Ovary (tissue), 10 donors: ENCODE measurements at places on chromosomes 1 and 21.
A peak's percentile ranks its signal among the peaks of the same experiment; 100 is the strongest.

DNA sequence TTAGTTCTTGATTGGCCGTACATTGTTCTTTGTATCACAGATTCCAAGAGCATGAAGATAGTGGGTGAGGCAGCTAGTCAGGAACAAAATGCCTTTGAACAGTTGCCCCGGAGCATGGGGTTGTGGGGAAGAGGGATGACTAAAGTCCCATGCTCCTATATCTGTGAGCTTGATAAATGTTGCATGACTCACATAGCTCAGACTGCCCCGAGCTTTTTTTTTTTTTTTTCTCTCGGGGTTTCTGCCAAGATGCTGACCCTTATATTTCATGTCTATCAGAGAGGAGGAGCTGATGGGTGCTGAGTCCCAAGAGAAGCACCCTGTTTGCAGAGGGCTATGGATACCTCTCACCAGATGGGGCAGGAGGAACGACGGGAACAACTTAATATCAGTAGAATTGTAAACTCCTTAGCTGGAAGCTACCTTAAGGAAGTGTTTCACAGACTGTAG lies 40.6 kb downstream of the SRRM1 start:
- no peak for DNase-seq

DNA sequence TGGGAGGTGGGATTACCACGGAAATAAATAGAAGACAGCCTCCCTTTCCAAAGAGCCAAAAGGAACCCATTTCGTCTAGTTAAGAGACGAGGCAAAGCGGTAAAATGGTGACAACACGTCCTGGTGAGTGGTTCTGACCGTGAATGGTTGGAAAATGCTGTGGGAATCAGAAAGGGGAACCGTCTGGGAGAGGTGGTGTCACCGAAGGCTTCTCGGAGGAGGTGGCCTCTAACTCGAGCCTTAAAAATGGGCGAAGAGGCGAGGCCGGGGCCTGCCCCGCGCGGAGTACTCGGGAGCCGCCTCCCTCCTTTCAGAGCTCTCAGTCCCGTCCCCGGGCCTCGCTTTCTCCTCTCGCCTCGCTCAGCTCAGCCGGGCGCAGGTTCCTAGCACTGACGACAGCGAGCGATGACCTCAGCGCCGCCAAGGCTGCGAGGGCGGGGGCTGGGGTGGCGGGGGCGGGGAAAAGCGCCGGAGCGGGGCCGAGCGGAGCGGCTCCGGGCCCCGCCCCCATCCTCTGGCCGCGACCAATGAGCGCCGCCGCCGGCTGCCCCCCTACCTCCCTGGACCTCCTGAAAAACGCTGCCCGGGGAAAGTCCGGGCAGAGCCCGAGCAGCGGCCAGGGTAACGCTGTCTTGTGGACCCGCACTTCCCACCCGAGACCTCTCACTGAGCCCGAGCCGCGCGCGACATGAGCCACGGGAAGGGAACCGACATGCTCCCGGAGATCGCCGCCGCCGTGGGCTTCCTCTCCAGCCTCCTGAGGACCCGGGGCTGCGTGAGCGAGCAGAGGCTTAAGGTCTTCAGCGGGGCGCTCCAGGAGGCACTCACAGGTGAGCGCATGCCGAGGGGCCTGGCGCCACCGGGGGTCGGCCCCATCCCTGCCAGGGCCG lies at the start of gene BTG2:
Gene BTG2 (plus strand): TSS at position 601 of the 890 bp plus-strand sequence. CDS start 88 bp downstream, at position 689.
- peak; percentile 96 for DNase-seq

DNA sequence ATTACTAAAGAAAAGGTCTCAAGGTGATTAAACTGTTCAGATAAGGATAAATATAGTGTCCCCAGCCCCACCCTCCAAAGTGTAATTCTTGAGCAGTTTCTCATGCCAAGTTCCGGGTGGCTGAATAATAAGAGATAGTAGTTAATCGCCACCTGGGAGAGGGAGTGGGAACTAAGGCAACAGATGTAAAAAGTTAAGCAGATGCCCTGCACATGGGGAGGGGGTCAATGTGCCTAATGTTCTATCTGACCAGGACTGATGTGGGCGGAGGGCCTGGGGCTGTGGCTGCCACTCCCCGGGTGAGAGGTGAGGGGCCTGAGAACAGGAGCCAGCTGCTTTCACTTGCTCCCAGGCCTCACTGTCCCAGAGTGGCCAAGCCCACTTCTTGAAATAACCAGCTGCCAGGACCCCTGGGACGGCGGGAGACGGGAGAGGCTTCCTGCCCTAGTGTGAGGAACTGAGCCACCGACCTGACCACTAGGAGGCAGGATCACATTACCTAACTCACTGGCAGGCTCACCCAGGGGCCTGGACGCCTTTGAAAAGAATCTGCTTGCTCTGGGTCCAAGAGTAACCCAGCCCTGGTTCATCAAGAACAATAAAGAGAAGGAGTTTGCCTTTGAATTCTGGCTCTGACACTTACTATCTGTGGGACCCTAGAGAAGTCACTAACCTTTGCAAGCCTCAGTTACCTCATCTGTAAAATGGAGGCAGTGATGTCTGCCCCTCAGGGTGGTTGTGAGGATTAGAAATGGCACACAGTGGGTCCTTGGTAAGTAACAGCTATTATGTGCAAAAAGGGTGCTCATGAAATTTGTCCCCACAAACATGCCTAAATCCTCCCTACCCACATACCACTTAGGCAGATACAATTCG lies 179.2 kb downstream of the ATG4C start:
- DNase-seq = no peak

DNA sequence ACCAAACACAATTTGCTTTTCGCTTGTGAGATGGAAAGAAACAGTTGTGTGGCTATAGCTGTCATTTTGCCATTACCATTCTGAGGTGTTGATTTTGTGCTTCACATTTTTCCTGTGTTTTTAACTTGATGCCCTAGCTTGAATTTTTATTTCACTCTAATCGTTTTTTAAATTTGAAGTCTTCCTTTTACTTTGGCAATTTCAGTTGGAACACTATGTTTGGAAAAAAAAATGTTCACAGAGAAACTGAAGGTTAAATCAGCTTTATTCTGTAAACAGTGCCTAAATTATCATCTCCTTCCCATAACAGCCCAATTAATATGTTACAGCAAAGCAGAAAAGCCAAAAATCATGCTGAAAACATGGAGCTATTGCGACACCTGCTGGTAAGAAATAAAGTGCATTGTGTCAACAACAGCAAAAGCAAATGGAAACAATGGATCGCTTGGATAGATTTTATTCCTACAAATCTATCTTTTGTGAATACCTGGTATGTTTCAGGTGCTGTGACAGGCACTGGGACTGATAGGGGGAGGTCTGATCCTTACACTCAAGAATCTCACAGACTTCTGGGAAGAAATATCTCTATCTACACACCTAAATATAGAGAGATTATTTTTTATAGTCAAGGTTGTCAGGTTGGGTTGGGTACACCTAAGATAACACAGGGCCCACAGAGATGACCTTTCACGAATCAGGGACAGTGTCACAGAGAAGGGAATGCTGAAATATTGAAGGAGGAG lies 16.2 kb upstream of the ERICH3 start:
- DNase-seq = peak; percentile 11

GRCh38 chr1:211229365-211229759 lies 29.8 kb upstream of the RCOR3 start:
- no peak for DNase-seq

GRCh38 chr21:42208801-42209490 lies 10.0 kb upstream of the ABCG1 start:
- DNase-seq = no peak

DNA sequence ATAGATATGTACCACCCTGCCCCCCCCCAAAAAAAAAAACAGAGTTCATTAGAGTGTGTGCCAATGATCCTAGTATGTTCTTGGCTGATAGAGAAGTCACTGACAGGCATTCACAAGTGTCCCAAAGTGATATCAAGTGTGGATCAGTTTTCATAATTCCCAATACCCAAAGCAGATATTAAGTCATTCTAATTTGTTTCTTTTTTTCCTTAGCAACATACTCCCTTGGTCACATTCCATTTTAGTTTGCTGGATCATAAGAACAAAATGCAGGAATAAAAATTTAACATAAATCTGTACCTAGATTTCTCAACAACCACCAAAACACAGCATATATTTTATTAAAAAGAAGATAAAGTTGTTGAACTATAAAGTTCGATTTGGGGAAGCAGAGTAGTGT lies 129.8 kb upstream of the PALMD start:
- no peak for DNase-seq

GRCh38 chr1:70737125-70737524 lies 310.5 kb downstream of the PTGER3 start:
- no peak for DNase-seq

DNA sequence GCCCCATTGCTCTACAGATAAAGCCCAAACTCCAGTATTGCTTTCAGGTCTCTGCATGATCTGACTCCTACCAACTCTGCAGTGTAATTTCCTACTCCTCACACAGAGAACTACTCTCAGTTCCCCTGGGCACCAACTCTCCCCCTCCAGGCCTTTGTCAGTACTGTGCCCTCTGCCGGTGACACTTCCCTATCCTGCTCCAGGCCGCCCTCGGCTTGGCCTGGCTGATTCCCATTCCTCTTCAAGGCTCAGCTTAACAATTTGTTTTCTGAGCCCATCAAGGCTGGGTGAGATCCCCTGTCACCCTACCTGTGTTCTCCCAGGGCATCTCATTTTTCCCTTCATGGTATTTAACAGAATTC lies 2.6 kb downstream of the SLAMF8 start:
- no peak for DNase-seq

GRCh38 chr1:20983297-20983889 lies 193.3 kb downstream of the EIF4G3 start:
- DNase-seq = no peak

DNA sequence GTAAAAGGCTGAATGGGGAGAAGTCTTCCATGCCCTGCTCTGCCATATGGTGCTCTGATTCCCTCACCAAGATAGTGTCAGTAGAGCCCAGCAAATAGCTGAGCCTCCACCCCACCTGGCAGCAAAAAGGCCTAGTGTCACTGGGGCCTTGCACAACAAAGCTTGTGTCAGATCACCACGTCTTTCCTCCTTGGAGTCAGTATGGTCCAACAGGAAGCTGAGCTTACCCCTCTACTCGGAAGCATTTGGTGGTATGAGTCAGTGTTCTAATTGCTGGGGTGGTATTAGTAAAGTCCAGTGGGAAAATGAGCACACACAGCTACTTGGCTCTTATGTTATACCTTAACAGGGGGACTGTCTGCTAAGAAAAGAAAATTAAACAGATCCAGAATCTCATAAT lies 18.7 kb upstream of the RRP15 start:
- DNase-seq = no peak

DNA sequence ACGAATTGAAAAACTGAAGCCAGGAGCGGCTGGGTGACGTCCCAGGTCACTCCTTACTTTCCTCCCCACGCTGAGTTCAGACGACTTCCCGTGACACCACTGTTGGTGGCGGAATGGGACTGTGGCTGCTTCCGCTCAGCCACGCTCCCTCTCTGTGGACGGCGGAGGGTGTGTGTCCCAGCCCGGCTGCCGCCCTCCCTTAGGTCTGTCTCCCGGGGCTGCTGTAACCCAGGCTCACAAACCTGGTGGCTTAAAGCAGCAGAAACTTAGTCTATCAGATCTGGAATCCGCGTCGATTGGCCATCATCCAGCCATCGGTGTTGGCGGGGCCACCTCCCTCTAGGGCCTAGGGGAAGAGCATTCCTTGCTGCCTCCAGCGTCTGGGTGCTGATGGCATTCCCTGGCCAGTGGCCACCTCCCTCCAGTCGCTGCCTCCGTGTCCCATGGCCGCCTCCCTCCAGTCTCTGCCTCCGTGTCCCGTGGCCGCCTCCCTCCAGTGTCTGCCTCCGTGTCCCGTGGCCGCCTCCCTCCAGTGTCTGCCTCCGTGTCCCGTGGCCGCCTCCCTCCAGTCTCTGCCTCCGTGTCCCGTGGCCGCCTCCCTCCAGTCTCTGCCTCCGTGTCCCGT lies 17.5 kb downstream of the TRPM2 start:
- peak; percentile 38 for DNase-seq

DNA sequence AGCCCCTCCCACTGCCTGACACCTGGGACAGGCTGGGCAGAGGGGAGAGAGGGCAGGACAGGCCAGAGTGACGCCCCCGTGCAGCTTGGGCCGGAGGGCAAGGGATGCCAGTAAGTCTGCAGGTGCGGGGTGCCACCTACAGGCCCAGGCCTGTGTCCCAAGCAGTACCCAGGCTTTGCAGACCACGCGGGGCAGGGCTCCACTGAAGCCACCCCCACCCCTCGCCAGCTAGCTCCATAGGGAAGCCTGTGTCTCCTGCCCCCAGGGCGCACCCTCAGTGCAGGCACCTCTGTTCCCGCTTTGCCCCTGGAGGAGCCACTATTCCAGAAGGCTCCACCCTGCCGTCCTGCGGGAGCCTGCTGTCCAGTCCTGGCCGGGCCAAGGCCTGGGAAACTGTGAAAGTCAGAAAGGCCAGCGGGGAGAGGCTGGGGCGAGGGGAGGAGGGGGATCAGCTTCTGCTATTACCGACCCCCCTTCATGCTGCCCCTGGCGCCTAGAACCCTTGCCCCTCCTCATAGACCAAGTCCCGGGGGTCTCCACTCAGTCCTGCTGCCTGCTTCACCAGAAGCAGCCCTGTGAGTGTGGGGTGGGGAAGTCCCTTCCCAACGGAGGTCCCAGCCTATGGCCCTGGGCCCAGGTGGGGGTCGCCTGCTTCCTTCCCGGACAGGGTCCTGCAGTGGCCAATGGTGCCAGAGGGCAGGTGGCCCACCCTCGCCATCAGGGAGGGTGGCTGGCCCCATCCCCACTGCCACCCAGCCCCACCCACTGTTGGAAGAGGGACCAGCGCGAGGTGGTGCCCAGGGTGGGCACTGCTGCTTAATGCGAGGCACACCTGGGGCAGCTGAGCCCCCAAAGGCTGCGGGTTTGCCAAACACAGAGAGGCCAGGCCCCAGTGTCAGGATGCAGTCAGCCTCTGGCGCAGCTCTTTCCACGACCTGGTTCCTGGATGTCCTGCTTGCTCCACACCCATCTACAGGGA lies 54.4 kb downstream of the KCNAB2 start:
- DNase-seq = no peak

GRCh38 chr1:234619794-234620247 lies 9.8 kb upstream of the IRF2BP2 start:
- DNase-seq = no peak

- DNase-seq = no peak
Observed at GRCh38 chr1:72634946-72635345, 352.6 kb upstream of the NEGR1 start.

DNA sequence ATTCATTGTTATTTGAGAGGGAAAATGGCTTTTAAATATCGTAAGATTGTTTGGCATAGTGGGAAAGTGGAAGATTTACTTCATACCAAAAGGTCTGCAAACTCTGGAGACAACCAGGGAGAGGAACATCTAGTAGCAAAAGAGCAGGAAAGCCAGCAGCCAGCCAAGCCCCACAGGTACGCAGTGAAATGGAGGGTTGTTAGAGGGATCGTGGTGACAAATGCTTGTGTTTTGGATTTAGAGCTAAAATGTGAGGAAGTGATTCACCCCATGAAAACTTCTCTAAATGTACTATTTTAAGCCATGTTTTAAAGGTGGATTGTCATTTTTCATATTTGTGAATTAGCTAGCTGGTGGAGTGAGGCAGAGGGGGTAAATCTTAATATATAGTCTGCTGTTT lies 69.3 kb downstream of the RPS6KC1 start:
- no peak for DNase-seq

- DNase-seq = no peak
Observed at GRCh38 chr1:114688526-114688925, 6.8 kb downstream of the AMPD1 start.

- no peak for DNase-seq
Observed at GRCh38 chr1:87024936-87025540, 110.6 kb downstream of the HS2ST1 start.

GRCh38 chr1:69710484-69711189 lies 142.9 kb downstream of the LRRC7 start:
- DNase-seq = no peak

- DNase-seq = no peak
Observed at GRCh38 chr1:228445843-228446650, 29.4 kb upstream of the TRIM17 start.
